MV-4-11 (cell line): ENCODE measurements at places on chromosomes 4 and X.

- DNase-seq = no peak
Observed at GRCh38 chr4:10078481-10079233, 37.9 kb downstream of the WDR1 start.

- DNase-seq = no peak
Observed at GRCh38 chr4:150931796-150932195, 83.3 kb downstream of the LRBA start.

DNA sequence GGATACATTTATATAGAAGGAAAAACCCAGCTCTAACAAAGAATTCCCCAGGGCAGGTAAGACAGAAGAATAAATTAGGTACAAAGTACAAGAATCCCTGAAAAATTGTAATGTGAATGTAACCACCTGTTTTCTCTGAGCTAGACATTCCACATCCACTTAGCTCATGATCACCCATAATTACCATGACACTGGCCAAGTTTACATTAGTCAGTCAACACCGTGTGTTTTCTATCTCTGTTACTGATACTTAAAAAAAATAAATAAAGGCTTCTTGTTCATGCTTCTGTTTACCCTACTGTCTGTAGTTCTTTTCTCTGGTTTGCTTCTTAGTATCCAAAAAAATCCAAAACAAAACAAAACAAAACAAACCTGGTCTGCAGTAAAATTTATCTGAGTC, 66.0 kb downstream of the CBLL2 start:
- no peak for DNase-seq

- DNase-seq = no peak
Observed at GRCh38 chr4:171430495-171430894, 382.7 kb upstream of the GALNTL6 start.

GRCh38 chr4:112213856-112214255, 17.7 kb upstream of the AP1AR start:
- DNase-seq = peak; percentile 84

DNA sequence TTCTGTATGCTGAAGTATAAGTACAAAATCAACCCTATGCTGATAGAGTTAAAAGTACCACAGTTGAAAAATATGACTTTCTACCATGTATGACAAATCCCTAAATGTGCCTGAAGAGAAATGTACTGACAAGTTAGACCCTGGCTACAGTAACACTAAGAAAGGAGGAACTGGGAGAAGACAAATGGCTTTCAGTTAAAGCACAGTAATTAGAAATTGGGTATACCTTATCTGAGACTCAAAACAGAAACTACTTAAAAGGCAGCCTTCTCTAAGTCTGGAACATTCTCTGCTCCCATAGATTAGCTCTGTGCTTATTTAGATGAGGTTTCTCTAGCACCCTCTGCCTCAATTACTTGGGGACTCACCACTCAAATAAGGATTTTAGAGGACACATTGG, 189.1 kb downstream of the GPC3 start:
- DNase-seq = no peak

GRCh38 chrX:16386126-16386525, 218.8 kb downstream of the MAGEB17 start:
- DNase-seq = no peak

- DNase-seq = peak; percentile 10
Observed at GRCh38 chr4:181528570-181529184, 714.5 kb upstream of the TENM3 start.

DNA sequence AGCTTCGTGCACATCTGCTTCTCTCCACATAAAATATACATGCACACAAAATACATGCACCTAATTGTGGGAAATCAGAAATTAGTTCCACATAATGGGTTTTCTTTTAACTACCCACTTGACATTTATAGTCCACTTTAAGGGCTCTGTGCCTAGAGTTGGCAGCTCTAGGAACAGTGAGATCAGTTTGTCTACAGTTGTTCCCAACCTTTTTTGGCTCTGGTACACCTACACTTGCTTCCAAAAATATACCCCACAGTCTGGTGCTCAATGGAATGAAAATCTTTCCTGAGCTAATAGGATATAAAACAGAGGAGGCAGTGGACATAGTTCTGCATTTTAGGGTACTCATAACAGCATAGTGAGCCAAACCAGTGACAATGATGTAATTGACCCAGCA, 36.1 kb downstream of the HDAC8 start:
- no peak for DNase-seq

DNA sequence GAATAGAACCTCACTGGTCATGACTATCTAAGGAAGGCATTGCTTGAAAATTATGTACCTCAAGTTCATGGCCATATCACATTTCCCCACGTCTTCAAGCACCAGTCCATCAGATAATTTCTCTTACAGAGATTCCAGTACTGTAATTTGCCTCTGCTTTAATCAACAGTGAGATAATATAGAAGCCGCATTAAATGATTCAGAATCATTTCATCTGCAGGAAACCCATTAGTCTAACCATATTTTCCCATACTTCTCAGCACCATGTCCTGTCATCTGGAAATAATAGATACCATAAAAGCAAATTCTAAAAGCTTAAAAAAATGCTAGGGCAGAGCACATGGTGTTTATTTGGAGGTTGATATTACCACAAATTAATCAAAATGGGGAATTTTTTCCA, 310.3 kb upstream of the SLIT2 start:
- DNase-seq = no peak

GRCh38 chr4:123396307-123397143, at the start of gene SPRY1:
Gene SPRY1, plus strand, starts transcription at chr4:123396795. Its CDS starts 4,797 bp downstream, at chr4:123401592.
- DNase-seq = peak; percentile 76

DNA sequence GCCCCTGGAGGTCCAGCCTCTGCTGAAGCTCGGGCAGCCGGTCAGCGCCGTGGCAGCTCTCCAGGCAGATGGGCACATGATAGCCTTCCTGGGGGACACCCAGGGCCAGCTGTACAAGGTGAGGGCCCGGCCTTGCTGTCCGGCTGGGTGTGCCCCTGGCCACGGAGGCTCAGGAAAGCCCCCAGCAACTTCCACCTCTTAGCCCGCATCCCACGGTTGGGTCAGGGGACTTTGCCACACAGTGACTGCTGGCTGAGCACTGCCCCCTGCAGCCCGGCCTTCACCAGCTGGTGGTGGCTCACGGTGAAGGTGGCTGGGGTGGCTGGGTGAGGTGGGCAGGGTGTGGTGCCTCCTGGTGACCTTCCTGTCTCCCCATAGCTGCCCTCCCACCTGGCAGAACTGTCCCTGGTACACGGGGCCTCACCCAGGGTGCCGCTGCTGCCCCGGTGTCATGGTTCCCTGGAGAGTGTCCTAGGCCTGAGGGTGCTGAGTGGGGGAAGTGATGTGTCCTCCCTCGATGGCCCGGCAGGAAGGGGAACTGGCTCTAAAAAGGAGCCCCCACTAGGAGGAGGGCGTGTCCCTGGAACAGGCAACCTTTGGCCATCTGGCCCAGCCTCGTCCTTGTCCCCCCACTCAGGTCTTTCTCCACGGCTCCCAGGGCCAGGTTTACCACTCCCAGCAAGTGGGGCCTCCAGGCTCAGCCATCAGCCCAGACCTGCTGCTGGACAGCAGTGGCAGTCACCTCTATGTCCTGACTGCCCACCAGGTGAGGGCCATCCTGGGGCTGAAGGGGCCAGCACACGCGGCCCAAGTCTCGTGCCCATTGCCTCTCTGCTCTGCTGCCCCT, 4.5 kb downstream of the PLXNB3 start:
- DNase-seq = no peak

DNA sequence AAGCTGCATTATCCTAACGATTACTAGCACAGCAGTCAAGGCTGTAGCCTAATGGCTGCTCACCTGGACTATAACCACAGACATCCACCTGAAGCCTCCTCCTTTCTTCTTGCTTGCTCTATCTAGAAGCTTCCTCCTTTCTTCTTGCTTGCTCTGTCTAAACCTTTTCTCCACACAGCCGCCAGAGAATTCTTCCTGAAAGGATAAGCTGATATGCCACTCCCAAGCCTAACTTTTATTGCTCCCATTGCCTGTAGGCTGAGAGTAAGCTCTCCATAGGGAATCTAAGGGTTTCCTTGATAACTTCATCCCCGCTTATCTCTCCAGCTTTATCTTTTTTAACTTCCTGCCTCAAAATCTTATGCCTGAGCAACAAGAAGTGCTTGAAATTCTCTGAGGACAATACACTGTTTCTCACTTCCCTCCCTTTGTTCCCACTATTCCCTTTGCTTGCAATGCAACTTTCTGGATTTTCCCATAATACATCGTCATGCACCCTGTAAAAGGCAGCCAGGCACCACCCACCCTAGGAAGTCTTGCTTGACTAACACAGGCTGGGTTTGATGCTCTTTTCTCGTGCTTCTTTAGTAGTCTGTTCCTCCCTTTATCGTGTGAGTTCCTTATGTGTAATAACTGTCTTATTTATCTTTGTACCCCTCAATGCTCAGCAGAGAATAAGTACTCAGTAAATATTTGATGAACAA, 1.4 kb upstream of the LRIT3 start:
- no peak for DNase-seq

DNA sequence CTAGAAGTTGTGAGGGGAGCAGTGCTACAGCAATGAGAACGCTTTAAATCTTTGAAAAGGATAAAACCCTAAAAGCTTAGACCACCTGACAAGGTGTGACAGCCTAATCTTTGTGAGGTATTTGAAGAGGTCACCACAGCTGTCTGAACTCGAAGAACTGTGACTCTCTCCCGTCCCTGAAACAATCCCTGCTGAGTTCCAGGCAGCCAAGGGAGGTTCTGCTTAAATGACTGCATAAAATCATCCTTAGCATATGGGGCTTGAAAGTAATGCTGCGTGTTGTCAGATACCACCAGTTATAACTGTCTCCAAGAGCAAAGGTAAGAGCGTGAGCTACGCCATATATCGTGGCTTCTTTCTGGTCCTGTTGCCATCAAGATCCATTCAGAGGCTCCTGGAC, 696.3 kb downstream of the PCDH7 start:
- DNase-seq = no peak

- DNase-seq = peak; percentile 97
Observed at GRCh38 chr4:23333946-23334878, 555.6 kb downstream of the PPARGC1A start.

DNA sequence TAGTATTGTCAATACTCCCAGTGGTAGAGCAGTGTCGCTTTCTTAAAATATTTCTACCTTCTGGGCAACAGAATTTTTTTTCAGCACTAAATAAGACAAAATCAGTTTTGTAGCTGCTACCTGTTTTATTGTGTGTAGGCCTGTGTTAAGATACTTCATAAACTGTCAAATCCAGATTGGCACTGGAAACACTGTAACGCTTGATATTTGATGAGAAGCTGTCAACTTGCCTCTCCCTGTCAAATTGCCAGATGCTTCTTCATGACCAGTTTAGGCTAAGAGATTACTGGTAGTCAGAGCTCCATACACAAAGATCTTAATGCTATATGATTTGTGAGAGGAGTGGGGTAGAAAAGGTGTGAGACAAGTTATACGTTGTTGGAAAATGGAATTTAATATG, 17.3 kb downstream of the TRAM1L1 start:
- no peak for DNase-seq

- no peak for DNase-seq
Observed at GRCh38 chr4:84401701-84402306, 97.3 kb downstream of the NKX6-1 start.

DNA sequence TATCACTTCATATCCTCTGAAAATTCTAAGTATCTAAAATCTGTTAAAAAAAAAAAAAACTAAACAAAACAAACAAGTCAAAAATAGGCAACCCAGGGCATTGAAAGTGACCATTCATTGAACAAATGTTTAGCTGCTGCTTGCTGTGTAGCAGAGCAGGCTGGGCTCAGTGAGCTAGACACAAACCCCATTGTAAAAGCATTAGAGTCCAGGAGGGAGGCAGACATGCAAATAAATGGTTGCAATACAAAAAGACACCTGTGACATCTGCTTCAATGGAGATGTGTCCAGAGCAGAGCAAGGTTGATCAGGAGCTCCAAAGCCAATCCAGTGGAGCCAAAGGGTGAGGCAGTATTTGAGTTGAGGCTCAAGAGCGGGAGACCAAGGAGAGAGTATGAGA, 267.3 kb upstream of the GATB start:
- DNase-seq = no peak

GRCh38 chr4:58515226-58515625, 1405.0 kb upstream of the IGFBP7 start:
- no peak for DNase-seq

DNA sequence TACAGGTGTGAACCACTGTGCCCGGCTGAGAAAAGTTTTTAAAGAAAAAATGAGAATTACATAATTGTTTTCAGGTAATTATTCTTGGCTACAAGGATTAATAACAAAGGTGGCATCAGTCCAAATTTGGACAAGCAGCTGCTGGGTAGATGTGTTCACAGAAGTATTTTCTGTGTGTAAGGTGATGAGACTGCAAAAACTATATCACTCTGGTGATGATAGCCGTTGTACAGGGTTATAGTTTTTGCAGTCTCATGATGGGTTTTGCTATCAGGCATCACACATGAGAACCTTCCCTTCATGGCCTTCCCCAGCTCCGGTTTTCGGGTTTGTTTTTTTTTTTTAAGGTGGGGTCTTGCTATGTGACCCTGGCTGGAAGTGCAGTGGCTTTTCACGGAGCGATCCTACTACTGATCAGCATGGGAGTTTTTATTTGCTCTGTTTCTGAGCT, 5.1 kb upstream of the SLC10A3 start:
- no peak for DNase-seq

GRCh38 chr4:145735827-145736226, 55.9 kb downstream of the C4orf51 start:
- DNase-seq = no peak

DNA sequence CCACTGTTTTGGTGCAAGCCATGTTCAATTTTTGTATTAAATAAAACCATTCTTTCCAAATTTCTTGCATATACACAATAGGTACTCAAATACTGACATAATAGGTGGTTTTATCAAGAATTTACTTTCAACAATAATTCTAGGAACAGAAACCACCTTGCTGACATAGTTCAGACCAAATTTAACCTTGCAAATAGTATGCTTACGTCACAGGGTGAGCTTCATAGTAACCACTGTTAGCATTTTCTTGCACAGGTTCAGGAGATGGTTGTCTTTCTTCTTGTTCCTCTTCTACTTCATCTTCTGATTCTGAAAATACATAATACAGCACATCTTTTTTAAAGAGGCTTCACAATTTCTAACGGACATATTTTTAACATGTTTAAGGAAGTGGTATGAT, 17.6 kb downstream of the G3BP2 start:
- no peak for DNase-seq

DNA sequence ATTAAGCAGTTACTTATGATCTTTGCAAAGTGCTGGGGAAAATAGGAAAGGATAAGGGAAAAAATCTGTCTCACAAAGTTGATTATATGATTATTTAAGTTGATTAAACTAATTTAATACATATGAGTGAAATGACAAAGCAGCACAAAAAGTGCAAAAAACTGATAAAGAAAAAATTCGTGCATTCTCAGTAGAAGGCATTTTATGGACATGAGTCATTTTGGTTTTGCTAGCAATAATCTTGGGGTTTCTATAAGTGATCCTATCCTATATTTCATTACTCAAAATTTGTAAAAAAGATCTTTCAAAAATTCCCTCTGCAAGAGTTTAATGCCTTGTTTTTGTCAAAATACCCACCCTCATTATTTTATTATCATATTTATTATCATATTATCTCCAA, 224.2 kb upstream of the ANXA10 start:
- DNase-seq = no peak
